ENCODE measurements at places on chromosomes 7 and 10.

DNA sequence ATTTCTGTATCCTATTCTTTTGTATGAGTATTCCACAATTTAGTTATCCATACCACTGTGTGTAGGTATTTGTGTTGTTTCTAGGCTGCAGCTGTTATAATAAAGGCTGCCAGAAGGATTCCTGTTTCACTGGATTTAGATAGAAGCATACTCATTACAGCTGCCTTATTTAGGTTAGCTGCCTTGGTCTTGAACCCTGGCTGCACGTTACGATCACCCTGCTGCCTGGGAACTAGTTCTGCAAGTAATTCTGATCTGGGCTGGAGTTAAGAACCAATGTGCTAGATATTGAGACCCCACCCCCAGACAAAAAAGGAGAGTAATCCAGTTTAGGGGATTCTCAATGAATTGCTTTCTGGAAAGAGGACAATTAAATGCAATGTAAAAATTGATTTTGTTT lies 43.1 kb downstream of the CCDC71L start:
- H3K27ac ChIP-seq: no peak overlapping the region
- H3K36me3 ChIP-seq: no peaks in the 10 kb centered on the region
- no peak overlapping the region for H3K4me3 ChIP-seq
- no peaks in the 10 kb centered on the region for H3K27me3 ChIP-seq

- no peak overlapping the region for H3K27ac ChIP-seq
- H3K36me3 ChIP-seq: no peaks in the 10 kb centered on the region
- no peak for DNase-seq
Observed at GRCh38 chr10:131450216-131450765, 138.8 kb upstream of the TCERG1L start.

- peaks cover 6% of the 10 kb centered on the region for H3K36me3 ChIP-seq
- peaks cover 90% of the 10 kb centered on the region for H3K4me1 ChIP-seq
- H3K4me3 ChIP-seq: peak overlapping the region; percentile 8
- DNase-seq: peak; percentile 42
Observed at GRCh38 chr10:114515298-114515914, 111.1 kb upstream of the AFAP1L2 start.

- DNase-seq: no peak
- peaks cover 25% of the 10 kb centered on the region for H3K4me1 ChIP-seq
- H3K27ac ChIP-seq: no peak overlapping the region
- no peak overlapping the region for H3K4me3 ChIP-seq
- H3K27me3 ChIP-seq: peaks cover 5% of the 10 kb centered on the region
Observed at GRCh38 chr7:73829921-73830680, 695 bp upstream of the CLDN4 start.

GRCh38 chr10:86047588-86047987 lies 319.0 kb downstream of the GRID1 start:
- H3K4me3 ChIP-seq: no peak overlapping the region
- no peak overlapping the region for H3K27ac ChIP-seq
- peaks cover 17% of the 10 kb centered on the region for H3K4me1 ChIP-seq
- H3K36me3 ChIP-seq: no peaks in the 10 kb centered on the region
- peaks cover 20% of the 10 kb centered on the region for H3K27me3 ChIP-seq

DNA sequence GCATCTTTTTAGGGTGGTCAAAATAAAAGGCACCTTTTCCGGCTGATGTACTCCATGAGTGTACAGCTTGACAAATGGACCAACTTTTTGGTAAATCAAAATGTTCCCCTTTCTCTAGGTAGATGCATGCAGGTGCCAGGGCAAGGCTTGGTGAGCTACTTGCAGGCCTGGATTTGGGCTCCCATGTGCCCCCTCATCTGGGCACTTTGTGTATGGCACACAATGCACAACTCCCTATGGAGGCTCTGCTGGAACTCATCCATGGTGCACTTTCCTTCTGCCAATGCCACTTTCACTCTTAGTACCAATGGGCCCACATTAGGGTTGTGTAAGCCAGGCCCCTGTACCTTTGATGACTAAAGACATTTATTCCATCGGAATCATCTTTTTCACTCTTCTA lies 300.8 kb downstream of the SDHAF3 start:
- no peak overlapping the region for H3K4me3 ChIP-seq
- peak; percentile 5 for DNase-seq
- H3K27ac ChIP-seq: no peak overlapping the region
- no peaks in the 10 kb centered on the region for H3K4me1 ChIP-seq
- H3K36me3 ChIP-seq: no peaks in the 10 kb centered on the region

DNA sequence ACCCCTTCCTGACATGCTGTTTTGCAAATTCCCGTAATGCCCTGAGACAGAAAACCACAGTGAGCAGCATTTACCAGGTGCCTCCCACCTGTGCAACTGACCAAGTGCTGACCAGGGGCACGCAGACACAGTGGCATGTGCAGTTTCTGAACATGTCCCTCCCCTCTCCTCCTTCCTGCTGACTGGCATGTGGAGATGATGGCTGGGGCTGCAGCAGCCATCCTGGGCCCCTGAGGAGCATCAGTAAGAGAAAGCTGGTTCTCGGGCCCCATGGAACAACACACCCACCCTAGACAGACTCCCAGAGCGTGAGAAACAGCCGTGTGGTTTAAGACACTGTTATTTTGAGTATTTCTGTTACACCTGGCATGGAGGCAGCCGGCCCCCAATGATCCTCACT lies 66.2 kb upstream of the PDGFA start:
- no peak overlapping the region for H3K4me3 ChIP-seq
- H3K4me1 ChIP-seq: peaks cover 38% of the 10 kb centered on the region
- DNase-seq: no peak
- peak overlapping the region; percentile 95 for H3K27ac ChIP-seq

GRCh38 chr7:512541-513311 lies 6.9 kb downstream of the PDGFA start:
- no peaks in the 10 kb centered on the region for H3K36me3 ChIP-seq
- peaks cover 18% of the 10 kb centered on the region for H3K27me3 ChIP-seq
- no peak overlapping the region for H3K4me3 ChIP-seq
- no peak for DNase-seq
- no peak overlapping the region for H3K27ac ChIP-seq
- H3K4me1 ChIP-seq: peaks cover 11% of the 10 kb centered on the region

DNA sequence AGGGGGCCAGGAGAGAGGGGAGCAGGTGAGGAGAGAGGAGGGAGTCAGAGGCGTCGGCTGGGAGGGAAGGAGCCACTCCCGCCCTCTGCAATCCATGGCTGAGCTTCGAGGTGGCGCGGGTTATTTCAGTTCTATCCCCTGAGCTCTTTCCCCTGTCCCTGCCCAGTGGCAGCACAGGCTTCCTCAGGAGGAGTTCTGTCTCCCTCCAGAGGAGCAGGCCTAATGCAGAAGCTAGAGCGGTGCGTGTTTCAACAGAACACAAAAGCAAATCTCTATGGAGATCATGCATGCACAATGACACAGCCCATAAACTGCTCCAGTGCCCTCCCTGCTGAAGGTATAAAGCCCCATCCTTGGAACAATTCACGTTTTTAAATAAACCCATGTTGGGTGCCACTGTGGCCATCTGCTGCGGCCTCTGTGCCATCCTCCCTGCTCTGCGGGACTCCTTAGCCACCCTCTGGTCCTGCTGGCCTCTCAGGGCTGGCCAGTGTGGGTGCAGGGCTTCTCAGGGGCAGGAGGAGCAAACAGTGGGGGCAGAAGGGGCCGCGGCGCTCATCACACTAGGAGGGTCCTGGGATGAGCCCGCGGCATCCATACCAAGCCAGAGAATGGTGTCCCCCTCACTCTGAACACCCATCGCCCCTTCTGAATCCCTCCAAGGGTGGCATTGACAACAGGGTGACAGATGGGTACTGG lies 192.6 kb upstream of the LYZL2 start:
- H3K27me3 ChIP-seq: no peaks in the 10 kb centered on the region
- no peak for DNase-seq
- no peaks in the 10 kb centered on the region for H3K36me3 ChIP-seq
- no peak overlapping the region for H3K4me3 ChIP-seq
- no peak overlapping the region for H3K27ac ChIP-seq

GRCh38 chr7:96713037-96713436 lies 3.4 kb upstream of the SEM1 start:
- H3K36me3 ChIP-seq: peaks cover 1% of the 10 kb centered on the region
- peaks cover 8% of the 10 kb centered on the region for H3K4me1 ChIP-seq
- peaks cover 15% of the 10 kb centered on the region for H3K27me3 ChIP-seq
- DNase-seq: no peak
- no peak overlapping the region for H3K4me3 ChIP-seq

DNA sequence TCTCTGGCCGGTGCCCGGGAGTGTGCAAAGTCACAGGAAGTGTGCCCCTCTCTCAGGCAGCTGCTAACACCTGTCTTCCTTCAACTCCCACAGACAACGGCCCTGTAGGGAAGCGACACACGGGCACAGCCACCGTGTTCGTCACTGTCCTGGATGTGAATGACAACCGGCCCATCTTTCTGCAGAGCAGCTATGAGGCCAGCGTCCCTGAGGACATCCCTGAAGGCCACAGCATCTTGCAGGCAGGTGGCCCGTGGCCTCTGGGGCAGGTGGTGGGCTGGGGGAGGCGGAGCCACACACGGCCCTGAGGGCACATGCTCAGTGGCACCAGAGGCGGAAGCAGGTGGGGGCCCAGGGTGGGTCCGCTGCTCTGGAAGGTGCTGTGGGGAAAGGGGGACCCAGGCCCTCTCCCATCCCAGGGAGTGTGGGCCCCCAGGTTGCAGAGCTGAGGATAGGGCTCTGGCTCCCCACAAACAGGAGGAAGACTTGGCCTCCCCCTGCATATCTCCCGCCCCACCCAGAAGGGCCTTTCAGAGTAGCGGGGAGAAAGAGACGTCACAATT lies 6.9 kb downstream of the C10orf105 start:
- H3K27me3 ChIP-seq: no peaks in the 10 kb centered on the region
- peak overlapping the region; percentile 94 for H3K27ac ChIP-seq
- no peaks in the 10 kb centered on the region for H3K36me3 ChIP-seq
- peaks cover 70% of the 10 kb centered on the region for H3K4me1 ChIP-seq
- peak overlapping the region; percentile 67 for H3K4me3 ChIP-seq

DNA sequence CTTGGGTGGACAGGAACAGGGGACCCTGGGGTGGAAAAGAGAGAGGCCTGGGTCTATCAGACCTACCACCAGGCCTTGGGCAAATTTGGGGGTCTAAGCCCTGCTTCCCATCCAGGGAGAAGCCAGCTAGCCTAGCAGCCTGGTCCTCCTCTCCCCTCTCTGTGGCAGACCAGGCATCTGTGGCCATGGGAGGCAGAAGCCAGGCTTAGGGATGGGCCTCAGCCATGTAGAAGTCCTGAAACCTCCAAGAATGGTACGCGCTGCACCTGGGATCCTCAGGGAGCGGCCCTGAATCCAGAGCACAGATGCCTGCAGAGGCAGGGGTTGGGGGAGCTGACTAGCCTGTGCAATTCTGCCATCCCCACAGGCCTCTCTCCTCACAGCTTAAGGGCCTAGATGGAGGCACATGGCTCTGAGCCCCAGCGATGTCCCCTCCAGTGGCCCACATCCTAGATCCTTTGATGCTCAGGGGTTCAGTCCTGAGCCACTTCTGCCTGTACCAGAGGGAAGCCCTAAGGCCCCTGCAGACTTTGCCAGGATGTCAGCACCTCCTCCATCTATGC lies 21.2 kb downstream of the GRID1 start:
- peaks cover 3% of the 10 kb centered on the region for H3K27me3 ChIP-seq
- DNase-seq: no peak
- no peaks in the 10 kb centered on the region for H3K36me3 ChIP-seq
- no peak overlapping the region for H3K4me3 ChIP-seq

- H3K27me3 ChIP-seq: peaks cover 18% of the 10 kb centered on the region
- H3K4me3 ChIP-seq: no peak overlapping the region
- peaks cover 5% of the 10 kb centered on the region for H3K4me1 ChIP-seq
- H3K27ac ChIP-seq: no peak overlapping the region
Observed at GRCh38 chr7:54783952-54784351, 24.9 kb upstream of the SEC61G start.

Measured in activated naive CD4-positive, alpha-beta T cell treated with anti-CD3 and anti-CD28 coated beads for 36 hours (primary cell).